Activated gamma-delta T cell treated with Interleukin-2 at 50 U/mL for 16 hours (primary cell): ENCODE measurements at places on chromosomes 13 and 19.

DNA sequence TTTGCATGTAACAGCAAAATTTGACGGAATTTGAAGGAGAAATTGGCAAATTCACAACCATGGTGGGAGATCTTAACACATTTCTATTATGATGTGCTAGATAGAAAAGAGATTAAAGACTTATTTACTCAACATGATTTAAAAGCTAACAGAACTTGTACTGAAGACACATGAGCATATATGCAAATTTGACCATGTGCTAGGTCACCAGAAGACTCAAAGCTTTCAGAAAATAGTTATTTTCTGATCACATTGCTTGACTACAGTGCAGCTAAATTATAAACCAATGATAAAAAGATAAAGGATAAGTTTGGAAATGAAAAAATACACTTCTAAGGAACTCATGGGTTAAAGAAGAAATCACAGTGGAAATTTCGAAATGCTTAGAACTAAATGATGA is 9.1 kb downstream of the GPR183 start:
- no peak for DNase-seq

DNA sequence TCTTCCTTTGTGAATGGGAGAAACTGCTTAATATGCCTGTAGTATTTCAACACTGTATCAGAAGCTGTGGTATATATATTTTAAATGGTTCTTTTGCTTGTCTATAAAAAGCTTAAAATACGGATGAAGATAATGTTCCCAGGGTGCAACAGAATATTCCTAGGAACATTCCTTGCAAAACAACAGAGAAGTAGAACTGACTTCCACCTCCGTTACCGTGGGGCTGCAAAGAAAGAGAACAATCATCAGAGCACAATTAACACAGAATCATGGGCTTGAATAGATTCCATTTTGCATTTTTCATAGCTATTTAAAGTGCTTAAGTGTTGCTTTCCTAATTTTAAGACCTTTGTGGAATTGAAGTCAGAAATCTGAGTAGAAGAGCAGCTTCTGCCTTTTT is 1227.7 kb downstream of the EFNB2 start:
- DNase-seq, result no peak

DNA sequence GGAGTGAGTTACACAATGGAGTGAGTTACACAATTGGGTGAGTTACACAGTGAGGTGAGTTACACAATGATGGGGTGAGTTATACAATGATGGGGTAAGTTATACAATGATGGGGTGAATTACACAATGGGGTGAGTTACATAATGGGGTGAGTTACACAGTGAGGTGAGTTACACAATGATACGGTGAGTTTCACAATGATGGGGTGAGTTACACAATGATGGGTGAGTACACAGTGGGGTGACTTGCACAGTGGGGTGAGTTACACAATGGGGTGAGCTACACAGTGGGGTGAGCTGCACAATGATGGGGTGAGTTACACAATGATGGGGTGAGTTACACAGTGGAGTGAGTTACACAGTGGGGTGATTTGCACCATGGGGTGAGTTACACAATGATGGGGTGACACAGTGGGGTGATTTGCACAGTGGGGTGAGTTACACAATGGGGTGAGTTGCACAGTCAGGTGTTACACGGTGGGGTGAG is 52.5 kb upstream of the GAS6 start:
- DNase-seq, result no peak

DNA sequence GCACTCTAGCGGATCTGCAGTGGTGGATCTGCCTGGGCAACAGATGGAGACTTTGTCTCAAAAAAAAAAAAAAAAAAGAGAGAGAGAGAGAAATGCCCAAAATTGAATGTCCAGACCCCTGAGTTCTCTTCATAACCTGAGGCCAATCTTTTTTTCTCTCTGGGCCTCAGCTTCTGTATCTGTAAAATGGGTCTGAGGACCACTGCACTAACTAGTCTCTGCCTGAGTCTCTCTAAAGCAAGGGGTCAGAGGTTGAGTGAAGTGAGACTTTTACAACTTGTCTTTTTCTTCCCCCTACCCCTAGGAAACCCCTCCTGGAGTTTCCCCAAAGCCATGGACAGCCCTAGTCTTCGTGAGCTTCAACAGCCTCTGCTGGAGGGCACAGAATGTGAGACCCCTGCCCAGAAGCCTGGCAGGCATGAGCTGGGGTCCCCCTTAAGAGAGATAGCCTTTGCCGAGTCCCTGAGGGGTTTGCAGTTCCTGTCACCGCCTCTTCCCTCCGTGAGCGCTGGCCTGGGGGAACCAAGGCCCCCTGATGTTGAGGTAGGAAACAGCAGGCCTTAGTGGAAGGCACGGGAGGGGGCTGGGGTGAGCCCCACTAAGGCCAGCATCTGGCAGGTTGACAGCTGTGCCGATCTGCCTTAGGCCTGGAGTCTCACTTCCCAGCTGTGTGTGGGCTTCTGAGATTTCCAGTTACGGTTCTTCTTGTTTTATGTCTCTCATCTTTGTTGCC is 1.8 kb downstream of the TMEM91 start:
- DNase-seq, result no peak

- peak; percentile 49 for DNase-seq
Measured at GRCh38 chr19:12090807-12091206, 26.3 kb downstream of the ZNF844 start.

- DNase-seq, result no peak
Measured at GRCh38 chr13:93956426-93956825, 523.1 kb downstream of the DCT start.

DNA sequence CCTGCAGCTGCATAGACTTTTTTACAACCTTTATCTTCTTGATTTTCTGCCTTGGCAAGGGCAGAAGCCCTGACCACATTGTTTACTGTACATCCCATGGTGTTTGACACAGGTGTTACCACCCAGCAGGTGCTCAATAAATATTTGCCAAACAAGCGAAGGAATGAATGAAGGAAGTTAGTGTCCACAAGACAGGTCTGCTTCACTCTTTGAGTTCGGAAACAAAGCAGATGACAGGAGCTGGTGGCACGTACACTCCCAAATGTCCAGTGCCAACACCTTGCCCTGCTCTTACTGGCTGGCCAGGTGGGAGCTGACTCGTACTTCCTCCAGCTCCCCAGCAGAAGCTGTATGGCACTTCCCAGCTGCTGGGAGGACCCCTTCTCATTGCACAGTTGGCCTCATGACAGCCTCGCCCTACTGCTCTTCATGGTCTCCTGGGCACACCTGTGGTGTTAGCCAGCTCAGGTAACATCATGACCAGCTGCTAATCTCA is 22.0 kb upstream of the MUC16 start:
- no peak for DNase-seq

DNA sequence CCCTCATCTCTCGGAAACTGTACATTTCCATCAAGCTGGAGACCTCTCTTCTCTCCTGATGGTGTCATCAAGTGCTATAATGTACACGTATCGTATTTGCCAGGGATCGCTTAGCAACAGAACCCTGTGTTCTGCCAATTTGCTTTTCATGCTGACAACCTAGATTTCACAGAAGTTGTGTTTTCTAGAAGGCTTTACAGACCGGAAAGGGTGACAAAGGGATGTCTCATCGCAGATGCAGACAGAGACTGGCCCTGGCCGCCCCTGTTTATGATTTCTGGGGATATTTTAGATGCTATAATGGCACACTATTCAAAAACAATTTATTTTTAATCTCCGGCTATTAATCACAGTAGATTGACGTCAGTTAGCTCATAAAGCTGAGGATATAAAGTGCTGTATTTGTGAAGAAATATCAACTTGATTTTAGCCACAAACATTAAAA is 291.4 kb downstream of the IRS2 start:
- DNase-seq, result no peak

DNA sequence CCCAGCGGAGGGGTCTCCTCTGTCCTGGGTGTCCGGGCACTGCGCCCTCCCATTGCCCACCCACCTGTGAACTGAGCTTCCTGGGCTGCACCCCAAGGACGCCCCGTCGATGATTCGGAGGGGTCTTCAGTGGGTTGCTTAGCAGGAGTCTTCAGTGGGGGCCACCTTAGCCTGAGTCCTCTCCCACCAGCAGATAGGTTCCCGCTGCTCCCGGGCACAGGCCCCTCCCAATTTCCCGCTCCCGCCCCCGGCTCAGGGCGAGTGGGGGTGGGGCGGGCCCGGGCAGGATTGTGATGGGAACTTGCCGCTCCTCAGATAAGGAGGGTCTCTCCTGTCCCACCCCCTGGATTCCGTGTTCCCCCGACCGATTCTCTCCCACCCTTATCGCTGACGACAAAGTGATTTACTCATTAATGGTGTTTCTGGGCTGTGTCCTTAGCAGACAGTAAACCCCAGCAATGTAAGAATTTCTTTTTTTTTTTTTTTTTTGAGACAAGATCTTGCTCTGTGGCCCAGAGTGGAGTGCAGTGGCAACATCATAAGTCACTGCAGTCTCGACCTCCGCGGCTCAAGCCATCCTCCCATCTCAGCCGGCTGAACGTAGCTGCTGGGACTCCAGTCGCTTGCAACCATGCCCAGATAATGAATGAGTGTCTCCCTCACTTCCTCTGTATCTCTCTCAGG is 655 bp upstream of the S1PR5 start:
- DNase-seq, result no peak

DNA sequence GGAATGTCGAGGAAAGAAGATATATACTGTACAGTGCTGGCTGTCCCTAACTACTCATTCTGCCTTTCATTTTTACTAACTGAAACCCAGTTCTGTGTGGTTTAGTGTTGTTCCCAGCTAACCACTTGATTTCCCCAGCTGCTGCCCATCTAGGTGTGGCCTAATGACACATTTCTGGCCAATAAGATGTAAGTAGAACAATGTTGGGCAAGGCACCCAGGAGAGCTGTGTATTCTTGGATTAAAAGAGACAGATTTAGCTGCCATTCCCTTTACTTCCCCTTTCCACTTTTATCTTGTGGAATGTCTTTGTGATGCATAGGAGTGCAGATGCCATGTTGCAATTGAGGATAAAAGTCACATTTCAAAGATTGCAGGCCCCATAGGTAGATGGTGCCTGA is 28.3 kb upstream of the PCDH9 start:
- DNase-seq, result no peak

DNA sequence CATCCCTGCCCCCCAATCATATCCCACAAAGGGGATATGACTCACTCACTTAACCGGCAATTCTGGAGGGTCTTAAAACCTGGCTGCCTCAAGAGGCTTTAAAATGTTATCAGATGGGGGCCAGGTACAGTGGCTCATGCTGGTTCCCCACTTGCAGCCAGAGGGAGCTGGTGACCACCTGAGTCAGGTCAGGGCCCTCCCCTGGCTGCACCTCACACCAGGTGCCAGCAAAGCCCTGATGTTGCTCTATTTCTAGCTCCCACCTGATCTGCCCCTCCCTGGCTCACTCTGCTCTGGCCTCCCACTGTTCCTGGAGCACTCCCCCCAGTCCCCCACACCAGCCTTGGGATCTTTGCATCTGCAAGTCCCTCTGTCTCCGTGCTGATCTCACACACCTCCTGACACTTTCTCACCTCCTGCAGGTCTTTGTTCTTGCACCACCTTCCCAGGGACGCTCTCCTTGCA is 14.2 kb downstream of the HPN start:
- DNase-seq, result no peak

DNA sequence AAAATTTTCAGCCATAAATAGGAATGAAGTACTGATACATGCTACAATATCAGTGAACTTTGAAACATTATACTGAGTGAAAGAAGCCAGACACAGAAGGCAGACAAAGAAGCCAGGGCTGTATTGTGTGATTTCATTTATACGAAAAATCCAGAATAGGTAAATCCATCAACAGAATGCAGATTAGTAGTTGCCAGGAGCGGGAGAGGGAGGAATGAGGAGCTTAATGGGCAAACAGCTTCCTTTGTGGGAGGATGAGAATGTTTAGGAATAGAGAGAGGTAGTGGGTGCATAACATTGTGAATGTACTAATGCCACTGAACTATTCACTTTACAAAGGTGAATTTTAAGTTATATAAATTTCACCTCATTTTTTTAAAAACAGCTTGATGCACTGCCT is 103.3 kb upstream of the SERTM1 start:
- no peak for DNase-seq

DNA sequence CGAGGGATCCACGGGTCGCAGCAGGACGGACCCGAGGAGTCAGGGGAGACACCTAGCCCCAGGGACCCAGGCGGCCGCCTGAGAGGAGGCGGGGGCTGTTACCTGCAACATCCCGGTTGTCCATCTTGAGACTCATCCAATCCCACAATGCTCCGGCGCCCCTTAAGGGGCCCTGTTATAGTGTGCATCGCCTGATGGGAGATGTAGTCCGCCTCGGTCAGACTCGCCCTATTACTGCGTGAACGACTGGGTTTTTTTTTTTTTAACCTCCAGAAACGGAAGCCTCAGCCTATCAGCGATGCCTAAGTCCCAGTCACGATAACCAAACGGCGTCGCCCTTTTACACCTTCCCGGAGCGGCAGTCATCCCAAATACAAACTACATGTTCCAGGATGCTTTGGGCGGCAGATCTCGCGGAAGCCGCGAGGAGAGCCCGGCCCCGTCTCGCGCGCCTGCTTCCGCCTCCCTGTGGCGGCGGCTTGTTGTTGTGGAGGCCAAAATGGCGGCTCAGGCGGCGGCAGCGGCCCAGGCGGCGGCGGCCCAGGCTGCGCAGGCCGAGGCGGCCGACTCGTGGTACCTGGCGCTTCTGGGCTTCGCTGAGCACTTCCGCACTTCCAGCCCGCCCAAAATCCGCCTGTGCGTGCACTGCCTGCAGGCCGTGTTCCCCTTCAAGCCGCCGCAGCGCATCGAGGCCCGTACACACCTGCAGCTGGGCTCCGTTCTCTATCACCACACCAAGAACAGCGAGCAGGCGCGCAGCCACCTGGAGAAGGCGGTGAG is at the start of the genes MAU2 and SUGP1:
TSS of gene MAU2 (plus strand) at position 469 of the 780 bp plus-strand sequence. CDS start at position 500, 31 bp downstream.
TSS of gene SUGP1 (minus strand) at position 149 of the 780 bp plus-strand sequence. CDS start at position 136, 13 bp downstream.
- DNase-seq, result peak; percentile 86

DNA sequence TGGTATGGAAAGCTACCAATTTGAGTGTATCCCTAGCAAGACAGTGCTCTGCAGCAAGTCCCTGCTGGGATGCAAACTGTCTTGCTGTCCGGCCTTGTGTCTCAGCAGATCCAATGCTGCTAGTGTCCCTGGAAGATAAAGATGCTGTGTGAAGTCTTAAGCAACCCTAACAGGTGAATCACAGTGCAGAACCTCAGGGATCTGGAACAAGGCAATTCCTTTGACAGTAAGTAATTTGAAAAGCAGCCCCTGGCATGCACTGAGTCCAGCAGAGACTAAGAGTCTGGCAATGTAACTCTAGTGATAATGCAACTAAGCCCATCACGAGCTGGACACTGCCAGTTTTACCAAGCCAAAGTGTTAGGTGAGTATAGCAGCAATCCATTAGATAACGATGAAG is 1.7 kb upstream of the UCHL3 start:
- no peak for DNase-seq

GRCh38 chr13:95601216-95601615 is 43.3 kb downstream of the DZIP1 start:
- no peak for DNase-seq

GRCh38 chr19:34994643-34995541 is 5.2 kb upstream of the GRAMD1A start:
- DNase-seq, result no peak

- DNase-seq, result no peak
Measured at GRCh38 chr13:112839356-112840105, 129.5 kb upstream of the MCF2L start.

DNA sequence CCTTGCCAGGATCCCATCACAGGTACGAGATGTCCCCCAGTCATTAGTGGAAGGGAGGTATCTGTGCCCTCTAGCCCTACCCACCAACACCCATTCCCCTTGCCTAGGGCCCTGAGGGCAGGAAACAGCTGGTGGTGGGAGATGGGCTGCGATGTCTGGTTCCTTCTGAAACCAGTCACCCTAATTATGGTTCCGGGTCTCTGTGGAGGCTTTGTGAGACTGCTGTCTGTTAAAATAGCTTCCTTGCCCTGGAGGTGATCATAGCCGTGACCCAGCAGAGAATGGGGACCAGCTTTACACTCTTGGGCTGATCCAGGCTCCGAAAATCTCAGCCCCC is 5.5 kb downstream of the ALDH16A1 start:
- no peak for DNase-seq

- DNase-seq, result no peak
Measured at GRCh38 chr13:110589793-110590390, 25.5 kb upstream of the NAXD start.
